SK-N-SH (cell line): ENCODE measurements at places on chromosomes 5 and 9.

- peak; percentile 65 for DNase-seq
These were observed 89.7 kb upstream of the CCNG1 start for GRCh38 chr5:163347671-163348070.

GRCh38 chr9:90288275-90288639, 354.4 kb downstream of the DIRAS2 start:
- DNase-seq: no peak

GRCh38 chr5:109908366-109908765, 218.6 kb downstream of the MAN2A1 start:
- DNase-seq: no peak

GRCh38 chr9:97860451-97861147, 7.6 kb downstream of the FOXE1 start:
- no peak for DNase-seq

DNA sequence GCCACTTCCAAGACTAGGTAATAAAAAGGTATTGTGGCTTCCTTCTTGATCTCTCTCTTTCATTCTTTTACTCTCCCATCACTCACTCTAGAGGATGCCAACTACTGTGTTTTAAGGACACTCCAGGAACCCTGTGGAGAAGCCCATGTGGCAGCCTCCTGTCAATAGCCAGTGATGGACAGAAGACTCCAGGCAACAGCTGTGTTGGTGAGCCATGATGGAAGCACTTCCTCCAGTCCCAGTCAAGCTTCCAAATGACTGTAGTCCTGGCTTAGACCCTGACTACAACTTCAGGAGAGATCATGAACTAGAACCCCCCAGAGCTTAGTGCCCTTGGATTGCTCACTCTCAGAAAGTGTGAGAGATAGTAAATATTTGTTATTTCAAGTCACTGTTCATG, 123.9 kb downstream of the PPP2R2B start:
- DNase-seq: no peak

DNA sequence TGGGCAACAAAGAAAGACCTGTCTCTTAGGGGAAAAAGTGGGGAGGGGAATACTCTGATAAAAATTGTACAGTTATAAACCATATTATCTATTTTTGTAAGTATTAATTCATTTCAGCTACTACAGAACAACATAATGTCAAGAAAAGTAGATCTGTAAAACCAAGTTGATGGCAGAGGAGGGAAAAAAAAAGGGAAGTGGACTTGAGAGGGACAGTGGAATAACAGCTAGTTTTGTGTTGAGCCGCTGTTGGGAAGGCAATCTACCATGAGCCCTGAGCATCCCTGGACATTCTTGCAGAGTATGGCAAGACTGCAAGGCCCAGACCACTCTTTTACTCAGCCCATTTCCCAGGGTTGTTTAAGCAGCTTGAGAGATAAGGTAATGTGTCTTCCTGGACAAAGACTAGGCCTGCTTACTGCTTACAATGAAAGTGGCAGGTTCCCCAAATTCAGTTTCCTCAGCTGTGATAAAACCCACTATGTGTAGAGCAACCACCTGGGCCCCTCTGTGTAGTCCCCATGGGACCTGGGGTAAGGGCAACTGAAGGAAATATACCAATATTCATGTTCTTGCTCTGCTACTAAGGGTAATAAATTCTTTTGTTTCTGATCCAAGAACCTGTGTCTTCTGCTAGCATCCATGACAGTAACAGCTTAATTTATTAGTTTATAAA, 25.0 kb downstream of the CEP120 start:
- no peak for DNase-seq

- no peak for DNase-seq
These were observed 33.4 kb upstream of the GNPDA1 start for GRCh38 chr5:142046191-142046590.

- DNase-seq: no peak
These were observed 43.0 kb upstream of the GNAQ start for GRCh38 chr9:78074385-78075291.

DNA sequence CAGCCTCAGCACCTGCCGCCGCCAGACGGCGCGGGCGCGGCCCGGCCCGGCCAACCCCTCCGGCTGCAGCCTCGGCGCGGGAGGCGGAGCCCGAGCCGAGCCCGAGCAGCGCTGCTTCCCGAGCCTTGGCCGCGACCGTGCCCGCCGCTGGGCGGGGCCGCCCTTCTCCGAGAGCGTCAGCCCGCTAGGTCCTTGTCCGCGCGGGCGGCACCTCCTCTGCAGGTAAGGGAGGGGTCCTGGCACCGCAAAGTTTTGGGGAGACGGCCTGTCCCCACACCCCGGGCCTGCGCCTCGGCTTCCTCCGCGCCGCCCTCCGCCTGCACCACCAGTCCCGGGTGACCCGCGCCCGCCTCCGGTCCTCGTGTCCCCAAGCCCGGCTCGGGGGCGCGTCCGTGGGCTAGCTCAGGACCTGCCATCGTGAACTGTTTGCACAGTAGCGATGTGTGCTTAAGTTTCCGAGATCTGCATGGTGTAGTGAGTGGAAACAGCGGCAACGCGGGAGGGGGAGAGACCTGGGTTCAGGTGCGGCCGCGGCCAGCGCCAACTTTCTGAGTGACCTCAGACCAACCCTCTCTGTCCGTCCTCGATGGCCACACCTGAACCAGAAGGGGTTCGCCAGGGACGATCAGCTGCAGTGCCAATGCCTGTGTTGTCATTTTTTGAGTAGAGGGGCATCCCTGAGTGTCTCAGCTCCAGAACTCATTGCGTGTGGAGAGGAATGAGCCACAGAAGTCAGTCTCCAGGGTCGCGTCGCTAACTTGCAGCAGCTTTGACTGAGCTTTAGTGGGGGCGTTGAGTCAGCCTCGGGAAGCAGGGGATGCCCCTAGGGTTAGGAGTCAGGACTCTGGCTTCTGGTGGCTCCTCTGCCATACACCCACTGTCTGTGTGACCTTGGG, at the start of gene FRMPD1:
Gene FRMPD1, plus strand, starts transcription at position 82 of the 896 bp plus-strand sequence. CDS start 41,688 bp downstream, outside the sequence.
- DNase-seq: peak; percentile 92

GRCh38 chr5:113278976-113279375, 155.8 kb downstream of the TSSK1B start:
- DNase-seq: no peak

DNA sequence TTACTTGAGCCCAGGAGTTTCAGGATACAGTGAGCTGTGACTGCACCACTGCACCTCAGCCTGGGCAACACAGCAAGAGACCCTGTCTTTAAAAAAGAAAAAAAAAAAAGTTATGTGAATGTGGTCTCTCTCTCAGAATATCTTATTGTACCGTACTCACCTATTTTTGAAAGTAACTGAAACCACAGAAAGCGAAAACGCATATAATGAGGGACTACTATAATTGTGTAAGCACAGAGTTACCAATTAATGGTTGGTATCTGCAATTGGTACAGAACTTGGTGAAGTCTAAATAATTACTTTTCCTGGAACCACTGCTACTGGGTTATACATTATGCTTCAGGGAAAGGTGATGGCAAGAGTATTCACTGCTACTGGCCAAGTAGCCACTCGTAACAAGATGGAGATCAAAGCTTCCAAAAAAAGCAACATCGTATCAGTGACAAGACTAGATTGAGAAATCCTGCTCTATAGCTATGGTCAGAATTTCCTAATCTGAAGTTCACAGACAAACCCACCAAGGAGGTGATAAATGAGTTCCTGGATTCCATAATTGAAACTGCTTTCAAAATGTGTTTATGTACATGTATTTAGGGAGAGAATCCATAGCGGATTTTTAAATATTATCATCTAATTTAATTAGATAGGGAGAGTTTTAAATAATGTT, 82.7 kb downstream of the NR6A1 start:
- no peak for DNase-seq

GRCh38 chr5:139301808-139302499, 8.4 kb downstream of the MATR3 start:
- DNase-seq: no peak
